ENCODE measurements at places on chromosomes 6 and 20.

- DNase-seq, result no peak
Measured at GRCh38 chr20:19176470-19177052, 35.9 kb upstream of the SLC24A3 start.

DNA sequence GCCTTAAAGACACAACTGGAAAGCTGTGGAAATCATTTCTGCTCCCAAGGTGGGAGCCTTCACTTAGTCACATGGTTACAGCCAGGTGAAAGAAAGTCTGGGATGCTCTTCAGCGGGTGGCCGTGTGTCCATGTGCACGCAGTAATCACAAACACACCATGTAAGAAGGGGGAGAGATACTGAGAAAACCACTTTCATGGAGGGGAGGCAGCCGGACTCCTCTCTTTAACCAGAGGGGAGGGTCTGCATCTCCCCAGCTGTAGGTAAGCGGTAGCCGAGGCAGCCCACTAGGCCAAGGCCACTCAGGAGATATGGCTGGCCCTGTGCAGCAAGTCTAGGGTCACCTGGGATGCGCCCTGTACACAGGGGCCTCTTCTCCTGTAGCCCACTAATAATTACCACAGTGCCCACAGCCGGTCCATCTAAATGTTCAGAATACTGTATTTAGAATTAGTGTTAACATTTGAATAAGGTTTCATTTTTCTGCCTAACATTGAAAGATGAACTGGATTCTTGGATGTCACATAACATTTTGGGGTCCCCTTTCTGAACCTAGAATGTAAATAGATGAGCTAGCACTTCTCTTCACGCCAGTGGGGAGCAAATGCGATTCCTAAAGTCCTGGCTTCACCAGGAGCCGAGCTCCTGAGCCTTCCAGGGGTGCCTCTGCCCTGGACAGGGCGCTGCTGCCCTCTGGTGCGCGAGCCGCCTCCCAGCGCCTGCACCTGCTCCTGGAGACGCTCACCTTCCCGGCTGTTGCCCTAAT is 15.9 kb downstream of the GPR31 start:
- DNase-seq, result no peak

DNA sequence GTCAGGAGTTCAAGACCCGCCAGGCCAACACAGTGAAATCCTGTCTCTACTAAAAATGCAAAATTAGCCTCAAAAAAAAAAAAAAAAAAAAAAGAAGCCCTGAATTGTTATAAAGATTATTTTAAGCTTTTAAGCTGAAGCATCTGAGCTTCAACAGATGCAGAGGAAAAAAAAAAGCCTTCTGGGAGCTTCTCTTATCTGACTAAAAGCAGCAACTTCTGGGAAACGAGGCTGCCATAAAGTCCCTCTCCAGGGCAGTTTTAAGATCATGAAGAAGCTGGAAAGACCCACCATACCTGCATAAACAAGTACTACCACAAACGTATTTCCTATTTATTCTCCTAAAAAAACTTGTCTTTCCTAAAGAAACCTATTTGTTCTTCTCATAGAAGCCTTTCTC is 3.6 kb downstream of the SERINC3 start:
- no peak for DNase-seq

DNA sequence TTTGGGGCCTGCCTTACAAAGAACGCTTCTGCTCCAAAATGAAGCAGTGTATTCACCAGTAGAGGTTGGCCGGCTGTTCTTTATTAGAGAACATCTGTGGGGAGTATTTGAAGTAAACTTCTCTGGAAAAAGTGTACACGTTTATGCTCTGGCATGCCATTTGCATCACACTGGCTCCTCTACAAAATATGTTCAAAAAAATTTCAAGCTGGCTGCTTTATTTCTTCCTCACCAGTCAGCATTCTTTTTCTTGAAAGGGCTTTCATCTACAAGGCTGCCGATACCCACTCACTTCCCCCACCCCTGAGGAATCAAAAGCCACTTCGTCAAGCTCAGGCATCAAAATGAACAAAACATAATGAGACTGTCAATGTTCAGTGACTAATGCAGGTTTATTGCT is 294.1 kb downstream of the TFAP2B start:
- no peak for DNase-seq

- DNase-seq, result no peak
Measured at GRCh38 chr6:12536416-12536815, 180.2 kb upstream of the PHACTR1 start.

DNA sequence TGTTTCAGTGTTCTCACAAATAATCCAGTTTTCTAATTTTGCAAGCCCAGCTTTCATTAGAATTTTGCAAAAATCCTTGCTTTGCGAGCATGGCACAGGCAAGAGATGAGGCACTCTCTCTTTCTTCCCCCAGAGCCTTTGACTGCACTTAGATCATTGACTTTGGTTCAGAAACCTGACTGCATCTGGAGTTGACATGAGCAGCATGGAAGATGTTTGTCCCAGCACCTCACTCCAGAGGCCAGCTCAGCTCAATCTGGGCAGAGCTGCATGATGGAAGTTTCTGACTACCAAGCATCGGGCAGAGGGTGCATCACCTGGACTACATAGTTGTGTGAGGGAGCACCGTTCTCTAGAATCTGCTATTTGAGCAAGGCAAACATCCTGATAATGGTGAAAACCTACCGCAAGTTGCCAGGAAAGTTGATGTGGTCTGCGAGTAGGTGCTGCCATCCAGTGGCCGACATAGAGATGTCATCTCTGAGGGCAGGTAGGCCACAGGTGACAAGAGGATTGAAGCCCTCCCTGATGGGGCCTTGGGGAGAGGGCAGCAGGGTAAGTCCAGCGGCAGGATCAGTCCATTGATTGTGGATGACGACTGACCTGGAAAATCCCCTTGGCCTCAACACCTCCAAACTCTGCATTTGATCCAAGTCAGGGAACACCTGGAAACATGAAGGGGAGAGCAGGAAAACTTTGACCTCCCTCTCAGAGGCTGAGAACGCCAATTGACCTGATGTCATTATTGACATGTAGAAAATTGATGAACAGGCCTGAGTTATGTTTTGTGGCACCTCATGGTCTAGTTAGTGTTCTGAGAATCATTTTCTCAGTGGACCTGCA is 3.8 kb upstream of the LPA start:
- no peak for DNase-seq

DNA sequence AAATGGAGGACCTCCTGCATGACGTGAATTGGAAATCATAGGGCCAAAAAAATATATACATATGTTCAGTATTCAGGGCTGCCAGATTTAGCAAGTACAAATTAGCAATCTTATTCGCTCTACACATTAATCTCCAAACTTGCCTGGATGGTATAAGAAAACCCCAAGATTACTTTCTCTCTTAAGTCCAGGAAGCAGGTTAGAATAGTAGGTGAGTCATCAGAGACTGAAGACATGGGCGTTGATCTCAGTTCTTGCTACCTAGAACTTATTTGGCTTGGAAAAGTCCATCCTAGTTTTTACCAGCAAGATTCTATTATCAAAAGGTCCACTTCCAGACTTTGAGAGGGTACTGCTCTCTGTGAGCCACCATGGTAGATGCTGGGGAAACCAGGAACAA is 47.4 kb downstream of the GPR63 start:
- DNase-seq, result no peak

GRCh38 chr6:53513056-53513455 is 31.8 kb downstream of the GCLC start:
- no peak for DNase-seq

DNA sequence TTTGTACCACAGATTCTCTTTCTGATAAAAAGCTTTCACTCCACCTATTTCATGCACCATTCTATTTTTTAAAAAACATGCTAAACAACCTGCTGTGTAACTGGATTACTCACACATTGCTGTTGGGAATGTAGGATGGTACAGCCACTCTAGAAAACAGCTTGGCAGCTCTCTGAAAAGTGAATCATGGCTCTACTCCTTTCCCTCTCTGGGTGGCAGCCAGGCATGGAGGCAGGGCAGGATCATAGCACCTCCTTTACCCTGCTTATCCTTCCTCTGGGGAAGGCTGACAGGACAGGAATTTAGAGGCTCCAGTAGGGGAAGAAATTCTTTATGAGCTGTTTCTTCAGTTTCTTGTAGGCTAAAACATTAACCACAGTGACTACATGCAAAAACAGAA is 6.7 kb upstream of the VNN2 start:
- peak; percentile 93 for DNase-seq

DNA sequence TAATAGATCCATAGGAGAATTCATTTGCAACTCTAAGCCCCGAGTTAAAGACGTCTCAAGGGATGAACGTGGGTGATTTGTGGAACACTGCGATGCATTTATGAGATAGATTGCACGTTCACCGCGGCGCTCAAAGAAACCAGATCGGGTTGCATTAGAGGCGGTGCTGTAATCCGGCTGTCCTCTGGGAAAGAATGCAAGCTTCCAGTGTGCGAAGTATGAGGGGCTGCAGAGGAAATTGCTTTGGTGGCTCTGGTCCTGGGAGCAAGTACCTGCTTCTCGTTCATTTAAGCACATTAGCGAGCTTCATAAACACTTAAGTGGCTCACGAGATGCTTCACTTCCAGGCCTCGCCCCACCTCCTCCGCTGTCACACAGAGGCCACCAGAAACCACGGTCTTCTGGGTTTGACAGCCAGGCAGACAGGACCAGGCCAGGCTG is 182.3 kb downstream of the CDH4 start:
- DNase-seq, result no peak

DNA sequence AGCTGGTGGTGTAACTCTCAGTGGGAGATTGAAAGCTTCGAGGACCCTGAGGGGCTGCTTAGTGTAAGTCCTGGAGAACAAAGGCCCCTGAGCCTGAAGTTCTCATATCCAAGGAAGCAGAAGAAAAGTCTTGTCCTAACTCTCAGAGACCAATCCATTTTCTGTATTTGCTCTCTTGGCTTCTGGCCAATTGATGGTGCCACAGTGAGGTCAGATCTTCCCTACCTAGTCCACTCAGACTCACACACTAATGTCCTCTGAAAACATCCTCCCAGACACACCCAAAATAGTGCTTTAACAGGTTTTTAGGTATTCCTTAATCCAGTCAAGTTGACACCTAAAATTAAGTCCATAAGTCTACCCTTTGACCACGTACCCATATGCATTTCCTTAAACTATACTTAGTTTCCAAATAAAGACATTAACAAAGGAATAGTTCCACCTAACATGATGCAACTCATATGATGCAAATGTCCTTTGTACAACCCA is 29.4 kb downstream of the ZNF292 start:
- no peak for DNase-seq

- peak; percentile 33 for DNase-seq
Measured at GRCh38 chr6:97958134-97958533, 675.1 kb upstream of the MMS22L start.

DNA sequence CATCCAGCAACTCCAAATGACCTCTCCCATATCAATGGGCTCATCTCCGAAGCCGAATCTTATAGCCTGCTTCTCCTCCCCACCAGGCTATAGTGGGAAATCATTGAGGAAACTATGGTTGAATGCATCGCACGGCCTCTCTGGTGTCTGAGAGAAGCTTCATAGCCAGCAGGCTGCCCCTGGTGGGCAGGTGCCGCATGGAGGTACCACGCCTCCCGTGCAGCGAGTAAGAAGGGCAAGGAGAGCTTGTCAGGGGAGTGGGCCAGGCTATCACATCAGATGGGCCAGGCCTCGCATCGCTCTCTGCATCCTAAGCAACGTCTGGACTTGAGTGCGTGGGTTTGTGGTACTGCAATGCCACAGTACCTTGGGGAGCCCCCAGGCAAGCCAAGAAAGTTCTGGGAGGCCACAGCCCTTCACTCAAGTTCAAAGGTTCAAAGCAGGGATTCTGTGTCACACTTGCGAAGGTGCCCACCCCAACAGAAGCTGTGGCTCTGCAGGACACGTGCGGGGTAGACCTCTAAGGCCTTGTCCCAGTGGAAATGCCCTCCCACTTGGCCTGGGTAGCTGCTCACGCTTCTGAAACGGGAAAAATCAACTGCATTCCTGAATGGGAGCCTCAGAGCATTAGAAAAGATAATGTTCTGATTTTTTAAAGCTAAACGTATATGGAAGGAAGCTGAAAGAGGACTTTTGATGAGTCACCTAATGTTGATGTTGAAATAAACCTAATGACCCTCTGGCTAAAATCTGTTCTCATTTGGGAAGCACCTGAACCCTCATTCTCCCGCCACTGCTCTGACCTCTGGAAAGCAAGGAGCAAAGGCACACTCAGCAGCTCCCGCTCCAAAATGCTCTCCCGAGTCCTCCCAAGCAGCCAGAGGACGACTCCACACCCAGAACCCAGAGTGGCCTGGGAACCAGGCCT is 8.4 kb upstream of the IRF4 start:
- no peak for DNase-seq

- peak; percentile 24 for DNase-seq
Measured at GRCh38 chr6:160088069-160088783, 33.4 kb upstream of the SLC22A1 start.

DNA sequence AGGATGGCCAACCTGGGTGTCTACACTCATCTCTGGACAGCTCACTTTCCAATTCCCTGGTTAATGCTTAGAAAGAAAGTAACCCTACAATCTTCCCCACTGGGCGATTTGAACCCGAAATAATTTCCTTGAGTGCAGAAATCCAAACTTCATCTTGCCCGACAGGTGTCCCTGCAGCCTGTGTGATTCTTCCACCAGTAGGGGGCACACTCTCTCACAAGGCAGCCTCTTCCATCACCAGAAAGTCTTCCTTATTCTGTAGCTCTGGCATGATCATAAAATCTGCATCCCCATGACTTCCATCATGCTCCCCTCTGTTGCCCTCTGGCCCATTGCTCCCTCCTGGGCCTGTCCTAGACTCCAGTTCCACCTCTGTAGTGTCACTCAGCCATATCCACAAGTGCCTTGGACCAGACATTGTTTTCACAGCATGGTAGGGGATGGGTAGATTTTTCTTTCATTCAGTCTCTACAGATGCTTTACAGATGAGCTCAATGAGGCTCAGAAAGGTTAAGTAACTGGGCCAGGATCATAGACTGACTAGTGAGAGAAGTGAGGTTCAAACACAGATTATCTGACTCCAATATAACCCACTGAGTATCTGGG is 170.4 kb upstream of the SPTLC3 start:
- DNase-seq, result no peak

- DNase-seq, result no peak
Measured at GRCh38 chr6:46014511-46015118, 1.0 kb downstream of the CLIC5 start.

- DNase-seq, result no peak
Measured at GRCh38 chr6:110467566-110468140, 8.8 kb downstream of the SLC22A16 start.

DNA sequence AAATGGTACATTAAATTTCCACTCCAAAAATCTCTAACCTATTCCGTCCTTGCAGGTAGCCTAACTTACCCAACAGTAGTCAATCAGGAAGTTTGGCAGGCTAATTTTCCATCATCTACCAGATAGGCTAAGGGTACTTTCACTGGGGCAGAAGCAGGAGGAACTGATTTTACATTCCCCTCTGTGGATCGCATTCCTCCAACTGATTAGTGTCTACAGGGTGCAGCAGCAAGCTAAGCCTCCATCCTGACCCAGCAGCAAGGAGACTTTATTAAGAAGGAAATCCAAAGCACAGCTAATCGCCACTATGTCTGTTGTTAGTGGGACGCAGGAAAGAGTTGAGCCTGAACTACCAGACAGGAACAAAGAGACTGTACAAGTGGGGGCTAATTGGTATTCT is 143.2 kb upstream of the RUNX2 start:
- peak; percentile 21 for DNase-seq

GRCh38 chr6:127404594-127405178 is 54.5 kb downstream of the KIAA0408 start:
- DNase-seq, result no peak

GRCh38 chr20:33732166-33732970 is 572 bp downstream of the ZNF341 start:
- no peak for DNase-seq
